Fibroblast of mammary gland (primary cell): ENCODE measurements at places on chromosomes 1 and 21.

DNA sequence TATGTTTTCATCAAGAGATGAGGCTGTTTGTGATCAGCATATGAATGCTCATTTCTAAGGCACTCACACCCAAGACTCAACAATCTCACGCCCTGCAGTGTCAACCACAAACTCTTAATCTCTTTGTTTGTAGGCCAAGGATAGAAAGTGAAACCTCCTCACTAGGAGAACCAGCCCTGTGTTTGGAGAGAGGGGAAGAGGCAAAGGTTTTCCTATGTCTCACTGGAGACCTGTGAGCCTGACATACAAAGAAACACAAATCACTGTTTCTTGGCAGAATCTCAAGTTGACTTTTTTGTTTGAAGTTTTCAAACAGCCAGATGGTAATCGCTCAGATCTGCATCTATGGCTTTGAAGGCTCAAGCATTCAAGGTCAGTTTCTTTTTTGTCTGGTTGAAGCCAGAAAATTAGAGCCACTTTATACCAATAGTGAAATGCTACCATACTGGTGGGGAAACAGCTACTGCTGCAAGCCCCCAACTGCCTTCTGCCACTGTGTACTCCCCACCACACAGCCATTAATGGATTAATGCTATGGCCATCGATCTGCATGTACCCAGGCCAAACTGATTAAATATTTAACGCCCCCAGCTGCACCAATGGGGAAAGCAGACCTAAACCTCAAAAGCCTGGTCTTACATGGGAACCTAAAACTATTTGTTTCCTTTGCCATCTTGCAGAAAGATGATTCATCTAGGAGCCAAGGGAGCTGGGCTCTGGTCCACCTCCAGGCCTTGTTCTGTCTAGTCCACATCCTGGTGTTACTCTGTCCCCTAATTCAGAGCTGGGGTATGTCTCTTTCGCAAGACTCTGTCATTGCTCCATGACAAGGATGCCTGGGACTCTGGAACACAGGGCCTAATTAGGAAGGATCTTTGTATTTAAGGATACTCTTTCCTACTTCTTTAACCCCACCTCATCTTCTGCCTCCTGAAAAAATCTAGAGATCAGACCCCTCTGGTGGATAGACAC, 16.3 kb downstream of the PDZK1 start:
- DNase-seq = peak; percentile 87

DNA sequence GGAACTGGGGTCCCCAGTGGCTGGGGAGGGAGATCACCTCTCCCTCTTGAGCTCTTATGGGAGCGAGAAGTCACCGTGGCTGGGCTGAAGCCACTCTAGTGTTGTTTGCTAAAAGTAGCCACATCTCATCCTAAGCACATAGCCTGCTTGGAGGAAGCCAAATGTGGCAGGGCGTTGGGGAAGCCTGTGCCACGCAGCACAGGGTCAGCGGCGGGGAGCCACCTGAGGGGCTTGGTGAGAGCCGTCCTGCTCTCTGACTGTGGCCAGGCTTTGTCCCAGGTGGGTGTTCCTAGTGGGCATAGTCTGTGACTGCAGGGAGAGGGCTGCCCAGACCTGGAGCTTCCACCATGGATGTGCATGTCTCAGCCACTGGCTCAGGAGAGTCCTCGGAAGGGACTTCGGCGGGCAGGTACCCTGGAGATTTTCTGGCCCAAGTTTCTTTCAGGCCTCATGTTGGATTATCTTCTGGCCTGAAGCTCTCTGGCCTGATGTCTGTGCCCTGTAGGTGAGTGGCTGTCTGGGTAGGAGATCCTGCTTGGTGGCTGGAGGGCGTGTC, 38.9 kb downstream of the MORN1 start:
- no peak for DNase-seq

DNA sequence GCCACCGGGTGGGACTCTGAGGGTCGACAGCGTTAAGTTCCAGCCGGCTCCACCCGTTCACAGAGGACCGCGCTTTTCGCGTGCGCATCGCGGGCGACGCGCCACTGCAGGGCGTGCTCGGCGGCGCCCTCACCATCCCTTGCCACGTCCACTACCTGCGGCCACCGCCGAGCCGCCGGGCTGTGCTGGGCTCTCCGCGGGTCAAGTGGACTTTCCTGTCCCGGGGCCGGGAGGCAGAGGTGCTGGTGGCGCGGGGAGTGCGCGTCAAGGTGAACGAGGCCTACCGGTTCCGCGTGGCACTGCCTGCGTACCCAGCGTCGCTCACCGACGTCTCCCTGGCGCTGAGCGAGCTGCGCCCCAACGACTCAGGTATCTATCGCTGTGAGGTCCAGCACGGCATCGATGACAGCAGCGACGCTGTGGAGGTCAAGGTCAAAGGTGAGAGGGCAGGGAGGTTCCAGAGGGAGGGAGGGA, 4.9 kb downstream of the BCAN start:
- no peak for DNase-seq

DNA sequence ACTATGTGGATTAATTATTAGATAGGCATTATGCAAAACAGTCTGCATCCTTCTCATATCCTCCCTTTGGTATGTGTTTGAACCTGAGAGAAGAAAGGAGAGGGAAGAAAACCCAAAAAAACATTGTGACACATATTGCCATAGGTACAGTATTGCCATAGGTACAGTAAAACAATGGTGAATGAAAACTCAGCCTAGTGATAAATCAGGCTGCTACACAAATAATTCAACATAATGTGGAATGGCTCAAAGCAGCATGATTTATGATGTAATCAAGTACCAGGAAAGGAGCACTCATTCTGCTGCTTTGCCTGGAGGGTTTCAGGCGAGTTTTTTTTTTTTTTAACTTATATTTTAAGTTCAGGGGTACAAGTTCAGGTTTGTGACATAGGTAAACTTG, 213.9 kb upstream of the LYPLAL1 start:
- no peak for DNase-seq

GRCh38 chr1:73160759-73161158, 878.4 kb upstream of the NEGR1 start:
- DNase-seq = no peak

- no peak for DNase-seq
Observed at GRCh38 chr1:155081472-155082300, 3.0 kb downstream of the EFNA3 start.
